Heart right ventricle (tissue), 16 donors: ENCODE measurements at places on chromosomes 2 and 18. TPM values are rescaled to one million over a fixed set of nuclear protein-coding genes. Genes with fewer than 3 reads are reported as not detected.

DNA sequence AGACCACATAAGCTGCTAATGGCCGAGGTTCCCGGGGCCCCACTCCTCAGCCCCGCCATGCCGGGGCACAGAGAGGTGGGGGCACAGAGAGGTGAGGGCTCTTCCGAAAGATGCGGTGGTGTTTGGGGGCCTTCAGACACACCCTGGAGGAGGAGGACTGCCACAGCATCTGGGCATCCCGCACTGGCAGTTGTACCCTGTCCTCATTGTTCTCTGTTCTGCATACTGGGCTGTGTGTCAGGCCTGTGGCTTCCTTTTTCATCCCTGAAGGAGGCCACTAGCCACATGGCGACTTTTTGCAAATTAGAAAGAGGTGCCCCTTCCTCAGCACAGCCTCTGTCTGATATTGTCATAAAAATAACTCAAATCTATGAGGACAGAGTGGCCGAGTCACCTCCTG is 150.1 kb downstream of the CTIF start:
- no peak for DNase-seq

BARD1 gene
- 9.0 TPM for total RNA-seq

DNA sequence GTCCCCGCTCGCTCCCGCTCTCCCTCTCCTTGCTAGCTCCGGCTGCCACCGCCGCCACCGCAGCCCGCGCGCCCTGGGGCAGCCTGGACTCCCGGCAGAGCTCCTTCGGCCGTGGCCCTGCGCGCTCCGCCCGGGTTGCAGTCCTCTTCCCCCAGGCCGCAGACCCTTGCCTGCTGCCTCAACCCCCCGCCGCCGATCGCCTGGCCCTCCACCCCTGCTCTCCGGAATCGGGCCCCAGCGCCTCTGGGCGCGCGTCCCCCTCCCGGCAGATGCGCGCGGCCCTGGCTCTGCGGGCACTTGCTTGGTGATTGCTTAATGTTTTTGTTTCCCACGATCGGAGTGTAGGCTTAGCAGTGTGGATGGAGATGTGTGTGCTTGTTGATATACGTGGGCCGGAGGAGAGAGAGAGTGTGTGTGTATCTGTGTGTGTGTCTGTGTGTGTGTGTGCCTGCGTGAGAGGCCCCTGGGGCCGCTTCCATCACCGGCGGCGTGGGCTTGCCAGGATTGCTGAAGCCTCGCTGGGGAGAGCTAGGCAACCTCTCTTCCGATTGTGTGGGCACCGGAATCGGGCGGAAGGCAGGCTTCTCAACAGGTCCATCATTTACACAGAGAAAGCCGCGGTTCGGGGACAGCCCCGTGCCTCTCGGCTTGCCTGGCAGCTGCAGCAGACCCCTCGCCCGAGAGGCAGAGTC is 877 bp downstream of the INHBB start:
- DNase-seq, result no peak

DNA sequence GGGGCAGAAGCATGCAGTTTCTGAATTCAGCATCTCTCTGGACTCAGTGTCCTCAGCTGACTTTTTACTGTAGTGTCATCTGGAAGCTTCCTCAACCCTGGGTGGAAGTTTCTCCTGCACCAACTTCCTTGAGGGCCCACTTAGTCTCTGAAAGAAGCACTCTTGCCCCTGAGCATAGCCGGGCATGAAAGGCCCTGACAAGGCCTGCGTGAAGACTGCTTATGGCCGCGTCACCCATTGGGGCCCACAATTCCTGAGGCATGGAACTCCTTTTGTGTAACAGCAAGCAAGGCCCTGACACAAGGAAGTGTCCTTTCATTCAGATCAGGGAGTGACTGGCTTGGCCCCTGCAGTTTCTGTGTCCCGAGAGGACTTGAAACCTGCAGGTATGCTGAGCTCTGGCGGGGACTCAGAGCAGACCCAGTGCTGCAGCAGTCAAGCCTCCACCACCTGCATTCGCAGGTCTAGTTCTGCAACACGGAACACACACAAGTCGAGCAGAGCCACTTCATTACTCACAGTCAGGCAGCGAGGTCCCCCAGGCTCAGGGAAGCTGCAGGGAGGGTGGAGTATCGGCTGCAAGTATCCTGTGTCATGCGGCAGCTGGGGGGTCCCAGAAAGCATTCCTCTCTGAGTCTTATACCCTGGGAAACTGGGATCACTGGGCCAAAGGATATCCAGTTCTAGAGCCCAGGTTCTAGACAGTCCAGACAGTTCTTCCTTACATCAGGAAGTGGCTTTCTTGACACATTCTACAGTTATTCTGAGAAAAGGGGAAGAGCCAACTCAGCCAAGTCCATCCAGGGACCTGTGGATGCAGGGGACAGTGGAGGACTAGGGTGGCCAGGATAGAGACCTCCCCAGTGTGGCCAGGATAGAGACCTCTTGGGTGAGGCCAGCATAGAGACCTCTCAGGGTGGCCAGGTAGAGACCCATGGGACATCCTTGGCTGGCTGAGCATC is 35.6 kb upstream of the PRLH start:
- no peak for DNase-seq

GRCh38 chr2:152497481-152498052 is 162.6 kb downstream of the FMNL2 start:
- DNase-seq, result peak; percentile 13

SULT1C2 gene
- 2.4 TPM for total RNA-seq

AQP12A gene
- total RNA-seq, result not detected

GRCh38 chr2:237307474-237307873 is 106.5 kb downstream of the COL6A3 start:
- DNase-seq, result no peak

DNA sequence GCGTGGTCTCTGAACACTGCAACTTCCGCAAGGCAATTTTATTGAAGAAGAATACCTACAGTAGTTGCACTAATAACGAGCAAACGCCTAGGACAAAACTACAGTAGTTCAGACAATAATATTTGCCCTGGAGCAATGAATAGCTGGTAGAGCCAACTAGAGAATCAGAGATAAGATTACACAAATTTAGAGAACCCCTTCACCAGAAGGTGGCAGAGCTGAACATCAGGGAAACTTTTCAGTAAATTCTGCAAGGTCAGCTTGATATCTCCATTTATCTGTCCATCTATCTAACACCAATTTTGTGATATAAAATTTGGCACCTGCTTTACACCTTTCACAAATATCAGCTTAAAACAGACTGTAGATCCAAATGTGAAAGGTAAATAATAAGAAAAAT is 43.8 kb downstream of the CDH19 start:
- DNase-seq, result no peak

- DNase-seq, result no peak
Measured at GRCh38 chr2:100954044-100954420, 48.1 kb upstream of the RPL31 start.

REG3A gene
- not detected for total RNA-seq

- DNase-seq, result no peak
Measured at GRCh38 chr2:11387100-11387390, 42.6 kb upstream of the ROCK2 start.
